Activated CD4-positive, alpha-beta T cell treated with anti-CD3 and anti-CD28 coated beads for 1 hour (primary cell): ENCODE measurements at places on chromosomes 7 and 10.

- no peak for DNase-seq
Observed at GRCh38 chr10:24010436-24010970, 198.4 kb upstream of the KIAA1217 start.

- no peak for DNase-seq
Observed at GRCh38 chr7:132177708-132178401, 398.4 kb downstream of the PLXNA4 start.

- DNase-seq: no peak
Observed at GRCh38 chr7:38506756-38507155, 124.4 kb downstream of the AMPH start.

DNA sequence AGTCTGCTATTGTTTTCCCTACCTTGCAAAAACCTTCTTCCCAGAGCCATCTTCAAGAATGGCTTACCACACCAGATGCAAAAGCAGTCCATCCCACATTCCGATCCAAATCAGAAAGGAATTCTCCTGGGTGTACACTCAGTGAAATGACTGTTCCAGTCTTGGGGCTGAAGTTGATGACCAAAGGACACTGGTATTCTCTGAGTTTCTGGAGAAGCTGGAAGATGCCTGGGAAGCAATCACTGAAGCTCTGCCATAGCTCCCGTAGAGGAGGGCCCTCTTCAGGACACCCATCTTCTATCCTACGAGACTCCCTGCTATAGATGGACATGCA, 155.7 kb downstream of the LCOR start:
- no peak for DNase-seq

DNA sequence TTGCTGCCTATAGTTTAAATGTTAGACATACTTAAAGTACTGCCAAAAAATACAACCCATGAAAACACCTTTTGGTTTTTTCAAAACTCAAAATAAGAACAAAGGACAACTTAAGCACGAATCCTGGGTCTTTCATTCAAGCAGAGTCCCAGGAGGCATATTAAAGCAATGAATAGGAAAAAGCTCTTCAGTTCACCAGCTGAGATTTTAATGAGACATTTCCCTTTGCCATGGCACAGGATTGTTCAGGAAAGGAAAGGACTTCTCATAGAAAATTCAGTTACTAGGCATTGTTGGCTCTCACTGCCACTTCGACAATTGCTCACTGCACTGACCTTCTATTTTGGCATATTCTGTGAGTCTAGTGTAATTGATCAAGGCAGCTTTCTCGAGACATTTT, 133.5 kb upstream of the FEZF1 start:
- DNase-seq: no peak
